ENCODE measurements at places on chromosomes 6 and 20.

DNA sequence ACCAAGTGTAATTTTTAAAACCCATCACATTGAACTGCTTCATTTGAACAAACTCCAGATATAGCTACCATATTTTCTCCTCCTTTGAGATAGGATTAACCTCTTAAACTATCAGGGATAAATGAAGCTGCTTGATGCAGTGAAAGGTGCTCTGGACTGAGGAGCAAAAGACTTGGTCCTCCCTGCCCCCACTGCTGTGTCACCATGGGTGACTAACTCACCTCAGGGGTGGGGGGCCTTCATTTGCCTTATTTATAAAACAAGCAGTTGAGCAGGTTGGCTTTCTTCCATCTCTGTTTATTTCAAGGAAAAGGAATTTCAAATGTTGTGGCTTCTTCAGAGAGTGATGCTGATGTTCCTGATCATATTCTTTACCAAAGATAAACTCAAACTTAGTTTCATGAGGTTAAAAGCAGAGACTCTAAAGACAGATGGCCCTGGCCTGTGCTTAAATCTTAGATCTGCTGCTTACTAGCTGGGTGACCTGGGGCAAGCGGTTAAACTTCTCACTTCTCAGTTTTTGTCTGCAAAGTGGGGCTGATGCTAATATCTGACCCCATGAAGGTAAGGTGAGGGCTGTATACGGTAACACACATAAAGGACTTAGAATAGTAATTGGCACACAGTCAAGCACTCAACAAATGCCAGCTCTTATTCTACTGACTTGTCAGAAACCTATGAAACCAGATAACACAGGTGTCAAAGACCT, 50.5 kb downstream of the FHL5 start:
- no peak for DNase-seq

GRCh38 chr6:147715035-147715434, 206.5 kb downstream of the SAMD5 start:
- no peak for DNase-seq

DNA sequence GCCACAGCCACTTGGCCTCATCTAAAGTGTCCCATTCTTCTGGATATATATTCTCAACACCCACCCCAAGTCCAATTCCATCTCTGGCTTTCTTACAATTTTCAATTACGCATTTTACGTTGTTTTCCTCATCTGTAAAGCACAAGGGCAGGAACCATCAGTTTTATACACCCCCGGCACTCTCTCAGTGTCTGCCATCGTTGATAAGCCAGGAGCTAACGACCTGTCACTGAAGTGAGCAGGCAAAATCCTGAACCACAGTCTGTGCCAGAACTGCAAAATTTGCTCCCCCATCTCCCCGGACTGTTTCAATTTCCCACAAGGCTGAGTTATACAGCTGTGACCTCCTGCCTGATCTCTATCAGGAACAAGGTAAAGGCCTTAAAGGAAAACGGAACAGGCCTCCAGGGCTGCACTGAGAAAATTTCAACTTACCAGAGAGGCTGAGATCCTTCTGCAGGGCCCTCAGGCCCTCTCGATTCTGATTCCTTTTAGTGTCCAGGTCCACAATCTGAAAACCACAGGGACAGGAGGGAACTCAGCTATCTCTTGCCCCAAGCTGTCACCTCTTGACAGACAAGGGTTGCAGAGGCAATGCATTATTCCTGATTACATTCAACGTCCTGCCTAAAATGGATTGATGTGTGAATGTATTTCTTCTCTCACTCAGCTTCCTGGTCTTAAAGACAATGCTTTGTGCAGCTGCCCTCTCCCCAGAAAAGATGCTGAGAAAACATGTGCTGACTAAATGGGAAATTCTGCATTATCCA, 1.8 kb downstream of the PDRG1 start:
- DNase-seq: no peak

GRCh38 chr6:142332393-142333098, 30.7 kb downstream of the ADGRG6 start:
- DNase-seq: no peak

DNA sequence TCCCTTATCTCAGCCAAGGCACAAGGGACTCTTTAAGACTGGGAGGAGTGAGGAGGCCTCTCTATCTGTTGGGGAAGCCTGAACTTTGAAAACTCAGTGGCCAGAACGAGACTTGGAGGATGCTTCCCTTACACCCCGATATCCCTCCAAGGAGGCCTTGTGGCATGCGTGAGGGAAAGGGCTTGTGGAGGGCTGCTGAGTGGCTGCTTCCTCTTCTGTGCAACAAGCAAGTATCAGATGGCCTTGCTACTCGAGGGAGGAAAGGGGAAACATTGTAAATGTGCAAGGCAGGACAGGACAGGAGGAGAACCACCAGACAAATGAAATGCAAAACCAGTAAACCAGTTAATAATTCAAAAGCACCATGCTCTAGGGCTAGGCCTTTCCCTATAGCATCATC, 306.5 kb upstream of the MAP3K7 start:
- no peak for DNase-seq

DNA sequence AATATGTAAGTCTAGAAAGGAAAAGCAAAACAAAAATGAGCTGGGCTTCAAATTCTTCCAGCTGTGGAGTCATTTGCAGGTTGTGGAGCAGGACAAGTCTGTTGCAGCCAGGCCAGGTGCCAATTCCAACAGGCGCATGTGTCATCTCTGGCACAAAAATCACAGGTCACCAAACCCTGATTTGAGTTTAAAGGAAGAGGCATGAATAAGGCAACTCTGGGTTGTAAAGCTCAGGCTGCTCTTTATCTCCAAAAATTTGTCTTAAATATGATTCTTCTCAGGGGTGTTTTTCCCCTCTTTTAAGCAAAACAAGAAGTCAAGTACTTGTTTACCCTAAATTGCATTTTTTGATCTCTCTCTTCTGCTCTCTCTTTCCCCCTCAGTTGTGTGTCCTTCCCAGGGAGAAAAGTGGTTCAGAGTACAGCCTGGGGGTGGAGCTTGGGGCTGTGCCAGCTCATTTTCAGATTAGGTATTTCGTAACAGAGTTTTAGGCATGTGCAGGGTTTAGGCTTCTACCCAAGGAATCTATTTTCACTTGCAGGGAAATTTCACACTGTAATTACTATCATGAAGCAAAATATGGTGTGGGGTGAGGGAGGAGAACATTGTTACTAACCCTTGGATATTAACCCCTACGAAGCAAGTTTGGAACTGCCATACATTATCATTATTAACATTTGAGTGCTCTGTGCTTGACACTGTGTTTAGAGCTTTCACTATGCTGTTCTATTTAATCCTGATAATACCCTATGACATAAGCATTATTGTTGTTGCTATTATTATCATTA, 8.3 kb upstream of the NCOA3 start:
- peak; percentile 75 for DNase-seq

DNA sequence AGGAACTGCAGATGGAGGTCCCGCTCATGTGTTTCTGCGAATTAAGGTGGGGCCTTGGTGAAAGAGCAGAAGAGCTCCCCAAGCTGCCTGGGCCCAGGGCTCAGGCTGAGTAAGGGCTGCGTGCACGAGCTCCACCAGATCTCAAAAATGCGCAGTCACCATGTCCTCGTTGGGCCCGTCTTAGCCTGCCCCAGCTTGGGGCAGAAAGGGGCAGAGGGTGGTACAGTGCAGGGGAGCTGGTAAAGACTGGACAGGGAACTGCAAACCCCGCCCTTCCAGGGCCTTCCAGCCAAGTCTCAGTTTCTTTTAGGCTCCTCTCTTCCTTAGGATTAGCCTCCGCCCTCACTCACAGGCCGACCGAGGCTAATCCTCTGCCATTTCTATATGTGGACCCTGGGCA, 101.6 kb downstream of the FOXF2 start:
- DNase-seq: no peak

DNA sequence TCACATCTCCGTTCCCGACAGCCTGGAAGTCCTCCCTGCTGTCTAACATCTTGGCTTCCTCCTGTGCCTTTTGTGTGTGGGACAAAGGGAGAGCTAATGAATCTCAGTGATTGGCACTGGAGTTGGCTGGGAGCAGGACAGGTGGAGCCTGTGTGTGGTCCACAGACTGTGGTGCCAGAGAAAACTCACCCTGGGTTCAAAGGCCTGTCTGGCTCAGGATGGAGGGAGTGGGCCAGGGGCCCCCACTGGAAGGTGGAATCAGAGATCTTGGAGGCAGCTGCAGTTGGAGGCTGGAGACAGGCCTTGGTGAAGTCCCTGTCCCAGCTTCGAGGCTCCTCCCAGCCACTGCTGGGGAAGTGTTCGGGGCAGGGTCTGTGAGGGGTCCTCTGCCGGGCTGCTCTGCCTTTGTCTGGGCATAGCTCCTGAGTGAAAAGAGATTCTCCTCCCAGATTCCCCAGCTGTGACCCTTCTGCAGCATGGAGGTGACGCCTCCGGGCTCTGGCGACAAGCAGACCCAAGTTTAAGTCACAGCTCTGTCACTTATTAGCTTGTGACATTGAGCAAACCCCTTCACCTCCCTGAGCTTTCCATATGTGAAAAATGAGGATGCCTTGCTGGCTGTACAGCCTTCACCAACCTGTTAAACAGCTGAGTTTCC, 13.9 kb upstream of the ITPR3 start:
- no peak for DNase-seq

DNA sequence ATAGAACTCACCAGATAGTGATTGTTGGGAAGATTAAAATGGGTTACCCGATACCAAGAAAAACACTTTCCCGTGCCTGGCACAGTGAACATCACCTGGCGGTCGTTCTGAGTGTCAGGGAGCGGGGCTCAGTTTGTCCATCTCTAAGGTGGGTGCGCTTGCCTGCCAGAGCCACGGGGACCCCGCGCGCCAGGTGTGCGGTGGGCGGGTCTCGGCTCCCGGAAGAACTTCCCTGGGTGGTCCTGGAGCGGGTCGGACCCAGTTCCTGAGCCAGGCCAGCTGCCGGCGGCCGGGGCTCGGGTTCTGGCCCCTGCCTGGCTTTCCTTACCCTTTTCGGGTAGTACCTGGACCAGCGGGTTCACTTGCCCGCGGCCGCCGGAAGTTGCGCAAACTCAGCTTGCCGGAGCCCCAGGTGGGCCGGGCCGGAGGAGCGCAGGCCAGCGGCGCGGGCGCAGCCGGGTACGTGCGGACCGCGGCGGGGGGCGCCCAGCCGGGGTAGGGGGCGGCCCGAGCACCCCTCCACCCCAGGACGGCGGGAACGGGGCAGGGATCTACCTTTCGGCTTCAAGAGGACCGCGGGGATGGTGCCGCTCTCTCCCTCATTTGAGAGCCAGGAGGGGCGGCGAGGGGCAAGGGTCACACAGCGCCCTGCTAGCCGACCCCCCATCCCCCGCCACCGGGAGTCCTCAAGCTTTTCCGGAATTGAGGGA, 7.5 kb downstream of the FAM110A start:
- no peak for DNase-seq

- DNase-seq: no peak
These were observed 497.0 kb downstream of the EPHA7 start for GRCh38 chr6:92922216-92922806.

DNA sequence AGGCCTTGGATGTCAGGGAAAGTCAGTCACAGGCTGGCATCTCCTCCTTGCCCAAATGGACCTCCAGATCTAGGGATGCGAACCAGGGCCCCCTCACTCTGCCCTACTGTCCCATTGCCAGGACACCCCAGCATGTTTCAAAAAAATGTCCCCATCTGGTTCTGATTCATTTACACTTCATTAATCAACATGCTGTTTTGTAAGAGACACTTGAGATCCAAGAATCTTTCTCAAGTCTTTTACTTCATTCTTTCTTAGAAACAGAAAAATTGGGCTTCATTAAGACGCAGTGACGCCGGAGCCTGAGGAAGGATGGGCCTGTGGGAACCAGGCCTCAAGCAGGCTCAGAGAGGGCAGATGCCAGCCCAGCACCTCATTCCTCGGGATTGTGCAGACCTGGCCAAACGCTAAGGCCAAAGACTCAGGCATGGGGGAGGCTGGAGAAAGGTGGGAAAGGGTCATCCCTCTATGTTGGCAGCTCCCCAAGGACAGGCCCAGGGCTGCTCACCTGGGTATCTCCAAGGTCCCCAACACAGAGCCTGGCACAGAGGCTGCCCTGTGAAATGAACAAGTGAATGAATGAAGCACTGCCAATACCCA, 3.8 kb downstream of the RSPO4 start:
- no peak for DNase-seq

DNA sequence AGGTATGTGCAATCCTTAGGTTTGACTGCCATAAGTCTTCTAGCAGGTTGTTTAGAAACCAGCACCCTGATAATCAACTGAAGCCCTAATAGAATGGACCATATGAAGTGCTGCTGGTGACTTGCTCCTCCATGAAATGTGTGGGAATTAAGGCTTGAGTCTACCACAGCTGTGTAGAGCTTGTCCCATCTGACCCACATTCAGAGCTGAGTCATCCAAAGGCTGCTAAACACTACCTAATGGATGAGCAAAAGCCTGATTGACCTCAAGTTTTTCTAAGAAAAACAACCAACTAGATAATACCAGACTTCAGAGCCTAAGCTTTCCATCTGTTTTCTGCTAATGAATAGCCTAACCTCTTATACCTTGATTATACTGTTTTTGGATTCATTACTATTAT, 120.3 kb upstream of the MOCS1 start:
- no peak for DNase-seq

DNA sequence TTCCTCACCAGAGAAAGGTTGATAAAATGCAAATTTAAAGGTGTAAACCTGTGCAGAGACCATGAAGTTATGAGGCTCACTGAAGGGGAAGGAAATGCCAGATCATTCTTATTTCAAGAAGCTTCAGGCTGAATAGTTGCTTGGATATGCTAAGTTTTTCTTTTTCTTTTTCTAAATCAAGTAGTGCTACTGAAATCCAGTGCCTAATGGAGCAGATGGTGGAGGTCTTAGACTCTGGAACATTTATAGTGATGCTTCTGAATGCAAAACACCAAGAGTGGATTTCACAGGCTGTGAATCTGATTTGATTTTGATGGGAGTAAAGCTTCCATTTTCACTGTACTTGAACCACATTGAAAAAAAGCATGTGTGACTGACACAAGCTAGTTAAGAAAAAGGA, 151.2 kb upstream of the BEND3 start:
- no peak for DNase-seq

- DNase-seq: no peak
These were observed 6.2 kb downstream of the LRRC1 start for GRCh38 chr6:53801022-53801421.

GRCh38 chr6:134892362-134892761, 57.5 kb downstream of the ALDH8A1 start:
- no peak for DNase-seq

DNA sequence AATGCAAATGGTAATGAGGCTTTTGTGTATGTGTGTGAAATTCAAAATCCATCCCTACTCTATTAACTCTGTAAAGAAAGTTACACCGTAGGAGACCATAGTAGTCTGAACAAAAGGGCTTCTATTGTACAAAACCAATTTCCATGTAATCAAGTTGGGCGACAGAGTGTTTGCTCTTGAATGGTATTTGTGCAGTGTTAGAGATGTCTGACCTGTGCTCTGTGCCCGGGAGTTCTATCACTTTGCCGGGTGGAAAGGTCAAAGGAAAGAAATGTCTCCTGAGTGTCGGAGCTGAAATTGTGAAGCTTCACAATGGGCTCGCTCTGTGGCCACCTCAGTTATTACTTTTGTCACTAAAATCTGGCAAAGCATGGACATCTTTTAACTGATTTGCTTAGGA, 312.0 kb downstream of the SAMD5 start:
- DNase-seq: no peak

All from skin of body (tissue), 3 donors.